SK-N-DZ (cell line): ENCODE measurements at places on chromosomes 3 and 15.

DNA sequence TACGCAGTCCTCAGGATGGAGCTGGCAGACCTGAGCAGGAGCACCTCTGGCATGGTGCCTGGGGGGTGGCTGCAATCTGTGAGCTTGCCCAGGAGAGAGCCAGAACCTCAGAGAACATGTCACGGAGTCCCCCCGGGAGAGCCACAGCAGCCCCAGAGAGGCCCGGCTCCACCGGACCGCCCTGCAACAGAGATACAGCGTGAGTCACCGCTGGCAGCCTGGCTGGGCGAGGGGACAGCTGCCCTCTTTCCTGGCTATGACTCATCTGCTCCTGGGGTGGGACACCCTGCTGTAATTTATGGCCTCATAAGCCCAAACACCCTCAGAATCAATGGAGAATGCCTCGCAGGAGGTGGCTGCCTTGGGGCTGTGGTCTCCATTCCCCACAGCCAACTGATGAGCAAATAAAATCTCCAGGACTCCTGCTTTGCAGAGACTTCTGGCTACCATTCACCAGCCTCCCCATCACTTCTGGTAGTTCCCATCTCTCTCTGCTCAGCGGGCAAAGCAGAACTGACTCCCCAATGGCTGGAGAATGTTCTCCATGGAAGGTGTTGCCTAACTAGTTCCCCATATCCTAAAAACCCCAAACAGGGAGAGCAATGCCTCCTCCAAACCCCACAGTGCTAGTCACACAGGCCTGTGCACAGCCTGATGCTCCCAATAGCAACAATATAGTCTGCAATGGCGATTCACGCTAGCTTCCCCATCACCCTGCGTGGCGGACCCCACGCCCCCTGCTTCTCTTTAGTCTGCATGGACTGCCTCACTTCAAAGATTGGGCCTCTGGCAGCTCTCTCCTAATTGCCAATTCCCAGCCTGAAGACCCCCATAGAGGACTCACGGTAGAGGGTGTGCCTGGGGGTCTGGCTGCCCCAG is 21.6 kb downstream of the ACSBG1 start:
- no peak for DNase-seq

GRCh38 chr15:57611123-57611522 is 19.4 kb downstream of the MYZAP start:
- no peak for DNase-seq

GRCh38 chr3:112007633-112008032 is 8.9 kb downstream of the TAGLN3 start:
- no peak for DNase-seq

GRCh38 chr15:71542836-71543235 is 267.5 kb upstream of the NR2E3 start:
- no peak for DNase-seq

DNA sequence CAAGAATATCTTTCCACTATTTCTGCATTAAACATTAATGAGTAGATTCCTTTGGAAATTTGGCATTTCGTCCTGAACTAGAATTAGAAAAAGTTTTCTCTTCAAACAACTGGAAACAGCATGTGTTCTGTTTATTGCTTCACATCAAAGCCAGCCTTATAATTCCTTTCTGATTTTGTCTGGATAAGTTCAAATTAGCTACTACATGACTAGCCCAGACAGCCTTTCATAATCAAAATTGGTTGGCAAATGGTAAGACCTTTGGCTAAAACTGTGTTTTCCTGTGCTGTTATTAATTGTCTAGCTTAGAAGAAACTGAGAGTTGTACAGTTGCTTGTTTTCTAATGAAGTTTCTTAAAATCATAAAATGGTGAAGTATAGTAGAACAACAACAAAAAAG is 52.7 kb upstream of the P3H2 start:
- no peak for DNase-seq

GRCh38 chr15:80758130-80758745 is 20.9 kb upstream of the CEMIP start:
- DNase-seq = no peak

- DNase-seq = no peak
These were observed 31.6 kb upstream of the GLCE start for GRCh38 chr15:69128667-69129311.

DNA sequence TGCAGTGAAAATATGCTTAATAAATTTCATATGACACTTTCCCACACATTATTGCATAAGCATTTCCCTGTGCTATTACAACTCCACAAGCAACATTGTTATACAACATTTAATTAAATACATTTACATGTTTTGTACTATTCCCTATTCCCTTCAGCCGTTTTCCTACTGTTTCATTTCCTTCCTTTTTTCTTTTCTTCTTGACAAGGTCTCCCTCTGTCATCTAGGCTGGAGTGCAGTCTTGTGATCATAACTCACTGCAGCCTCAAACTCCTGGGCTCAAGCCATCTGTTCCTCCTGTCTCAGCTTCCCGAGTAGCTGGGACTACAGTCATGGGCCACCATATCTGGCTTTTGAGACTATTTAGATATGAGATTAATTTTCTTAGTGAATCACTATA is 254.7 kb downstream of the NFKBIZ start:
- no peak for DNase-seq
